ENCODE measurements at places on chromosomes 2 and 18.

GRCh38 chr2:85259101-85259590, 68.6 kb downstream of the TGOLN2 start:
- no peak for DNase-seq

DNA sequence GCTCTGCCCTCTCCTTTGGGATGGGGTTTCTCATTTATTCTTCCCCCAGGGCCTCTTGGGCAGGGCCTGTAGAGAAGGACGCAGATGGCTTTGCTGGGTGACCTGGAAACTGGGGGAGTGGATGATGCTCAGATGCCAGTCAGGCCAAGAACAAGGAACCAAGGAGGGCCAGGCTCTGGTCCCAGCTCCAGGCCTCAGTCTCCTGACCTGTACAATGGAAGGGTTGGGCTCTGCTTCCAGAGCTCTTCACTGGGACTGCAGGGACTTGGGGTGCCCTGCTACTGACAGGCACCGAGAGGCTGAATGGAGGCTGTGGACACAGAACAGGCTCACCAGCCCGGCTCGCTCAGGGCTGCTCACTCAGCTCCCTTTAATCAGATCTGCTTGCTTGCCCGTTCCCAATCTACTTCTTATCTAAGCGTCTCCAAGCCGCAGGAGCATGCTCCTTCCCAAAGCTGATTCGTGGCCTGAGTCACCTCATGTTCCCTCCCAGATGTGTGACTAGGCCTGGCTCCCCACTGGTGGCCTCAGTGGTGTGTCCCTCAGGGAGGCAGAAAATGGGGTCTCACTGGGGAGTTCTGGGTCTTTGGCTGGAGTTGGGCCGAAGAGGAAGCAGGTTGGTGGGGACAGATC, 82.6 kb upstream of the ODC1 start:
- no peak for DNase-seq

DNA sequence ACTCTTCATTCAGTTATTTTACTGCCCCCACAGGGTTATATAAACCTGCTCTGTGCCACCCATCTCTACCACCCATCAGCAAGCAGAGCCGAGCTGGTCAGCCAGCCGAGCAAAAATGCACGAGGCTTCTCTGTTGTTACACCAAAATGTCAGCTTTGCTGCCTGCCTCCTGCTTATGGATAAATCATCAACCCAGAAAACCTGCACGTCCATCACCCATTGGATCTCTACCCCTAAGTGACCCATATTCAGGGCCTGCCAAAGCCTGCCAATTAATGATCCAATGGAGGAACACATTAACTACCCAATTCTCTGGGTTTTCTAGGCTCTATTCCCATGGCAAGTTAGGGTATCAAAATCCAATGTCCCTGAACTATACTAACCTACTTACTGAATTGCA, 365.5 kb upstream of the ACVR2A start:
- no peak for DNase-seq

DNA sequence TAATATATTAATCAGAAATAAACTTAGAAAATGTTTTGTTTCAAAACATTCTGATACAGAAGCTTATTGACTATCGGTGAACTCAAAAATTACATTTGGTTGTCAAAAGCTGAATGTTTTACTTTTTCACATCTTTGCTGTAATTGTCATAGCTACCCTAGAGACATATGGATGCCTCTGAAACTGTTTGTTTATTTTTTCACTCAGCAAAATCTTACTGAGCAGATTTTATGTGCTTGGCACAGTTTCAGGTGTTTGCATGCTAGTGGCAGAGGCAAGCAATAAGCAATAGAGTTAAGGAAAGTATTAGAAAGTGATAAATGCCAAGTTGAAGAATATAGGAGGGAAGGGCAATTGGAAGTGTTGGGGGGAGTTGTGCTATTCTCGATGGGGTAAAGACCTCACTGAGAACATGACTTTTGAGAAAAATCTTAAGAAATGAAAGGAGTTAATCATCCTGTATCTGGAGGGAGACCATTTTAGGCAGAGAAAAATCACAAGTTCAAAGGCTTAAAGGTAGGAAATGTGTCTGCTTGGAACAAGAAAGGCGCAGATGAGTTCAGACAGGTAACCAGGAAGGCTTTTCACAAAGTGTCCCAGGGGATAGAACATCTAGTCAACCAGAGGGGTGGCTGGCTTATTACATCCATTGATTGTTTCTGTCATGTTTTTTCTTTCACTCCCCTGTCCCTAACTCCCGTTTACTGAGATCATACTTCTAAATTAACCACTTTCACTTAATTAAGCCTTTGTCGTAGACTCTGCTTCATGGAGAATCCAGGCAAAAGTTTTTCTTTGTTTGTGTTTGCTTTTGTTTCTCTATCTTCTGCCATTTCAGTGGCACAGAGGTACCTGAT, 27.2 kb upstream of the COBLL1 start:
- no peak for DNase-seq

DNA sequence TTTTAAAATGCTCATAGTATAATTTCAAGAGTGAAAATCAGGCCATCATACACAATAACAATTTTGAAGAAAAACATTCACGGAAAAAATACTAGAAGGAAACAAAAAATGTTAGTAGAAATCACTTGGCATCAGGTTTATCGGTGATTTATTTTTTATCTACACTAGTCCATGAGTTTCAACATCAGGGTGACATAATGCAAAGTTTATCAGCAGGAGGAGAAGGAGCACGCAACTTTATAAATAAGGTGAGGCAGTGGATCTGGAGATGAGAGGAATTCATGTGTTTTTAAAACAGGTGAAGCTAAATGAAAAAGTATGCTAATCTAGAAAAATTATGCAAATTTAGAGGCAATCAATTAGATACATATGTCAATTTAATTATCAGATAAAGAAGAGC, 54.2 kb downstream of the MGAT4A start:
- DNase-seq = no peak

- DNase-seq = no peak
Measured at GRCh38 chr2:74414881-74415761, 6.3 kb downstream of the C2orf81 start.

DNA sequence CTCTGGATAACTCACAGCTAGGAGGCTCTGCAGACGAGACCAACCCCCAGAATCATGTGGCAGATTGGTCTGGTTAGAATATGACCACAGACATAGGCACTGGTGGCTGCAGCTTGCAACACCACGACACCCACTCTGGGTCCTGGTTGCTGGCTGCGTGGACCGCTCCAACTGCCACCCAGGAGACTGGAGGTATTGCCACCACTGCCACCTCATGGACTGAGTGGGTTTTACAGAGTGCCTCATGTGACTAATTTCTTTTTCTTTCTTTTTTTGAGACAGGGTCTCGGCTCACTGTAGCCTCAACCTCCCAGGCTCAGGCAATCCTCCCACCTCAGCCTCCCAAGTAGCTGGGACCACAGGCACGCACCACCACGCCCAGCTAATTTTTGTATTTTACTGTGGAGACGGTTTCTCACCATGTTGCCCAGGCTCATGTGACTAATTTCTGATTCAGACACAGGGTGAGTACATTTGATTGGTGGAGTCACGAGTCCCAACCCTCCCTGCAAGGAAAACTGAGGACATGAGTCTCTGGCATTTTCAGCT, 29.9 kb upstream of the NT5DC4 start:
- DNase-seq = no peak

DNA sequence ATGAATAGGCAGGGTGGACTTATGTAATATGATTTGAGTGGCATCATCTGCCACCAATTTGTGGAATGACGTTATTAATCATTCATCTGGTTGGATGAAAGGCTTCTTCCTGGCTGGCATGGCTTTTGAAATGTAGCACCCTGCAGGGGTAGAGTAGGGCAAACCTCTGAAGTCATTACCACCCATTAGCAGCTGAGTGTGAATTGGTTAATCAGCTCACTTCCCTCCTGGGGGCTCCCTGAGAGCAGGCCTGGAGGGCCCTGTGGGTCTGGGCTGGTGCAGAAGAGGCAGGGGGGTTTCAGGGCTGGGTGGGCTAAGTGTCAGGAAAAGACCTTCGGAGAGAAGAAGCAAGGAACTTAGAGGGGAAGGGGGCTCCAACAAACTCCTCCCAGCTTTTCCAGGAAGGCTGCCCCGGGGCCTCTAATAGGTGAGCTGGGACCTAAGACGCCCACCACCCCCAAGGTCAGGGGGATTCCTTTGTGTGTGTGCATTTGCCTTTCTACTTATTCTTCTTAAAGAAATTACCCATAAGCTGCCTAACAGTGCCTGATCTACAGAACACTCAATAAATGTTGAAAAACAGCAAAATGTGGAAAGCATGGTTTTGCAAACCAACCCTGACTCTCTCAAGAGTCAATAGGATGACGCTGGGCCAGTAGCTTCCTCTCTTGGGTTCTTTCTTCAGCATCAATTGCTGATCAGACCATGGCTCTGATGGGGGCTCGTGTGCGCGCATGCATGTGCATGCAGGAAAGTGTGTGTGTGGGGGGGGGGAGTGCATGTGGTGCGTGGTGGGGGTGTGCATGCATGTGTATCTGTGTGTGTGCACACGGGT, 49.7 kb upstream of the ZNF516 start:
- DNase-seq = no peak

- DNase-seq = no peak
Measured at GRCh38 chr2:230793572-230794359, 71.0 kb upstream of the ITM2C start.

Data from NCI-H526 treated with DMSO at 0.1 percent for 48 hours (cell line).